Urothelium cell line (cell line): ENCODE measurements at places on chromosomes 1 and 21.

DNA sequence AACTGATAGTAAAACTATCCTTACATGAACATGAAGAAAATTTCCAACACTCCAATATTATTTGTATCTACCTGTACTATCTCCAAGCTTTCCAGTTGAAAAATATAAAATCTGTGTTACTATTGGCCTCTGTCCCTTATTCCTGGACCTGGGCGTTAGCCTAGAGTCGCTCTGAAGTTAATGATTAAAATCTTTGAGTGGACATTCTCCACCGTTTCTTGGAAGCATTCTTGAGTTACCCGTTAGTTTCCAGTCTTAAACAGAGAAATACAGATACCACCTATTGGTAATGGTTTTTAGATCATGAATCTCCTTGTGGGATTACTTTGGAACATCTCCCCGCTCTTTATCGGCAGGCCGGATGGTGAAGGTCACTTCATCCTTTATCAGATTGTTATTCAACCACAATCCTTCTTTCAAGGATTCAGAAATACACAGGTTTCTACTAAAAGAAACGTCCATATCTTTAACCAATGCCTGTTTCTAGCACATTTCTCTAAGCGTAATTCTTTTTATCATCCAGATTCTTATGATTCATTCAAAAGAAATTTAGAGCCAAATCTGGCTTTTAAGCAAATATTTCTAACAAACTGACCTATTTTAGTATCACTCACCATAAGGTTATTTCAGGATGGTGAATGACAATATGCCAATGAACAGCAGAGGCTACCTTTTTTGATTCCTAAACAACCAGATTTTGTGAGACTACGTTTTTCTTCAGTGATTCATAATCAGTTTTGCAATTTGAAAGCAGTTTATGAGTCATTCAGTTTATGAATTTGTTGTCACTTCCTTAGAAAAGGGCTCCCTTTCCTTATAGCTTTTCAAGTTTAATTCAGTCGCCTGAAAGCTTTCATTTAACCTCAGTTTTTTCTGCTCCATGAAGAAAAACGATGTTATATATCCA, 70.2 kb upstream of the ERRFI1 start:
- DNase-seq = no peak

DNA sequence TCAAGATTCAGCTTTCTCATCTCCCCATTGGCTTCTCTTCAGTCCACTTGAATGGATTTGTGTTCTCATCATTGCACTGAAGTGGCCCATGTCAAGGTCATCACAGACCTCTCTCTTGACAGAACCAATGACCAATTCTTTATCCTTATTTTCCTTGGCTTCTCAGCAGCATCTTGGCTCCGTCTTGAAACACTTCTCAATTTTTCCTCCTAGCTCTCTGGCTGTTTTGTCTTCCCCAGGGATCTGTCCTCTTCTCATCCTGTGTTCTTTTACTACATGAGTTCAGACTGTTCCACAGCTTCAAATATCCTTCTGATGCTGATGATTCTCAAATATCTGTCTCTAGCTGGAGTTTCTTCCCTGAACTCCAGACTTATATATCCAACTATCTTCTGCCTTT, 78.6 kb downstream of the COLGALT2 start:
- DNase-seq = no peak

DNA sequence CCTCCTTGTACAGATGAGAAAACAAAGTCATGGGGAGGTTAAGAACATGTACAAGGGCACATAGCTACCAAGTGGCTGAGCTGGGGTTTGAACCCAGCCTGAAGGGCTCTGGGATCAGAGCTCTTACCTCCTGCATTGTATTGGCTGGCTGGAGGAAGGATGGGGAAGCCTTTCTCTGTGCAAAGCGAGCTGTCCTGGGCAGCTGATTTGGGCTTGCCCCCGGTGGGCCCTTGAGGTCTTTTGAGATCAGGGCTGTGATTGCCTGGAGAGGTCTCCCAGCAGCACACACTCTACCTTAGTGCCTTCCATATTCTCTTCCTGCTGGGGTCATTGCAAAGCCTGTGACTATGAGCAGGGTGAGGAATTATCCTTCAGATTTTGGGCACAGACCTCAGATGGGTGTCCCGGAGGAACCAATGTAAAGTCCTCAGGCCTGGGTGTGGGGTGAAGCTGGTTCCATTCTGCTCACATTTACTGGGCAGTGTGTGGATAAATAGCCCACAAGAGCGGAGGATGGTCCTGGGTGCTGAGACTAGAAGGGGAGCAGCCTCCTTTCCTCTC, 53.3 kb upstream of the EPS8L3 start:
- no peak for DNase-seq

- no peak for DNase-seq
Measured at GRCh38 chr1:108149796-108150467, 50.2 kb downstream of the SLC25A24 start.

- DNase-seq = peak; percentile 16
Measured at GRCh38 chr1:228004331-228004855, 2.4 kb upstream of the WNT3A start.

- DNase-seq = no peak
Measured at GRCh38 chr21:16310176-16310575, 580.4 kb downstream of the USP25 start.

DNA sequence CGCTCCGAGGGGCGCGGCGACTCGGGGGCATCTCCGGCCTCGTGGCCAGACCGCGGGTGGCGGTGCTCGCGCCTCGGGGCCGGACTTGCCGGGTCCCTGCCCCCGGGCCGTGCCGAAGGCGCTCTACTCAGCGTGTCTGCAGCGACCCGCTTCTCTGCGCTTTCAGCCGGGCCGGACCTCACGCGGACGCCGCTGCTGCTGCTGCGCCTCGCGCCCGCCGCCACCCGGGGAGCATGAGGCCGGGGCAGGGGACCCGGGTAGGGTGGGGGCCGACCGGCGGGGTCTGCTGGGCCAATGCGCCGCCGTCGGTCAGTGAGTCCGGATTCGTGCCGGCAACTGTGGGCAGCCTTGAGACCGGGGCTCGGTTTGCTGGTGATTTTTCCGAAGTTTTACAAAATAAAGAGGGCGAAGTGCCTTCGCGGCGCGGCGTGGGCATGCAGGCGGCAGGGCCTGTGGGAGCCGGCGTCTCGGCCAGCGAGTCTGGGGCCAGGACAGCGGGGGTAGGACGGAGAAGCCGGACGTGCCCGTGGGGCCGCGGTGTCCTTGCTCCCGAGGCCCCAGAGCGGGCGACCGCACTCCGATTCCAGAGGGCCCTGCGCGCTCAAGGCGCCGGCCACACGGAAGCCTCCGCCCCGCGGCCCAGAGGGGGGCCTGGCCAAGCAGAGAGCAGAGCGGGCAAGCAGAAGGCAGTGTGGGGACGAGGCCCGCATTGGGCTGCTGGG, 749 bp downstream of the FAM163A start:
- DNase-seq = no peak

GRCh38 chr1:224673141-224673540, 57.0 kb downstream of the CNIH3 start:
- DNase-seq = no peak

GRCh38 chr21:33109574-33110339, 39.8 kb downstream of the OLIG1 start:
- DNase-seq = peak; percentile 66

- DNase-seq = no peak
Measured at GRCh38 chr1:9860887-9861286, 37.1 kb upstream of the CLSTN1 start.

GRCh38 chr1:31669786-31670592, 25.3 kb upstream of the PEF1 start:
- DNase-seq = no peak

DNA sequence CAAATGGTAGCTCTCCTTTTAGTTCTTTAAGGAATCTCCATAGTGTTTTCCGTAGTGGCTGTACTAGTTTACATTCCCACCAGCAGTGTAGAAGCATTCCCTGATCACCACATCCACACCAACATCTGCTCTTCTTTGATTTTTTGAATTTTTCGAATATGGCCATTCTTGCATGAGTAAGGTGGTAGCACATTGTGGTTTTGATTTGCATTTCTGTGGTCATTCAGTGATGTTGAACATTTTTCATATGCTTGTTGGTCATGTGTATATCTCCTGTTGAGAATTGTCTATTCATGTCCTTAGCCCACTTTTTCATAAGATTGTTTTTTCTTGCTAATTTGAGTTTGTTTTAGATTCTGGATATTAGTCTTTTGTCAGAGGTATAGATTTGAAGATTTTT, 84.6 kb upstream of the B3GALT2 start:
- no peak for DNase-seq

DNA sequence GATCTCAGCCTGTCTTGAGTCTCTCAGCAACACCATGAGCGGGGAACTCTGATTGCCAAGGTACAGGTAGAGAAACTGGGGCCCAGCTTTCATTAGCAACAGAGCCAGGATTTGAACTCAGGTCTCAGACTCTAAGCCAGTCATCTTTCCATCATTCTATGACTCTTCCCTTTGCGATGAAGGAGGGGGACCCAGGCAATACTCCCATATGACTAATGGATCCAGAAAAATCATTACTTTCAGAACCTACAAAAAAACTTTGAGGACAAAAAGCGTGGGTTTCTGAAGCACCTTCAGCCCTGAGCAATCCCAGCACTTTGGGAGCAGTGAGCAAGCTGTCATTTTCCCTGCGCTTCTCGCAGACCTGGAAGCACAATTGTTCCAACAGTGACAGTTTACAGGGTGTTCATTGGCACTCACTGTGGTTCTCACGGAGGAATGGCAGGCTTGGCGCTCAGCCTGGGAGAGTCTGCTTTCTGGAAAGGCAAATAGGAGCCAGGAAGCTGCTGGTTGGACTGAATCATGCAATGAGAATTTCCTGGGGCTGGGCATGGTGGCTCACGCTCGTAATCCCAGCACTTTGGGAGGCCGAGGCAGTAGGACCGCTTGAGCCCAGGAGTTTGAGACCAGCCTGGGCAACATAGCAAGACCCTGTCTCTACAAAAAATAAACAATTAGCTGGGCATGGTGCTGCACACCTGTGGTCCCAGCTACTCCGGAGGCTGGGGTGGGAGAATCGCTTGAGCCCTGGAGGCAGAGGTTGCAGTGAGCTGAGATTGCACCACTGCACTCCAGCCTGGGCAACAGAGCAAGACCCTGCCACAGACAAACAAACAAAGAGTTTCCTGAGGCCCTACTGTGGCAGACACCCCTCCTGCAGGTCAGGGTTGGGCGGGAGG, 40.1 kb downstream of the SLC2A7 start:
- DNase-seq = peak; percentile 88

DNA sequence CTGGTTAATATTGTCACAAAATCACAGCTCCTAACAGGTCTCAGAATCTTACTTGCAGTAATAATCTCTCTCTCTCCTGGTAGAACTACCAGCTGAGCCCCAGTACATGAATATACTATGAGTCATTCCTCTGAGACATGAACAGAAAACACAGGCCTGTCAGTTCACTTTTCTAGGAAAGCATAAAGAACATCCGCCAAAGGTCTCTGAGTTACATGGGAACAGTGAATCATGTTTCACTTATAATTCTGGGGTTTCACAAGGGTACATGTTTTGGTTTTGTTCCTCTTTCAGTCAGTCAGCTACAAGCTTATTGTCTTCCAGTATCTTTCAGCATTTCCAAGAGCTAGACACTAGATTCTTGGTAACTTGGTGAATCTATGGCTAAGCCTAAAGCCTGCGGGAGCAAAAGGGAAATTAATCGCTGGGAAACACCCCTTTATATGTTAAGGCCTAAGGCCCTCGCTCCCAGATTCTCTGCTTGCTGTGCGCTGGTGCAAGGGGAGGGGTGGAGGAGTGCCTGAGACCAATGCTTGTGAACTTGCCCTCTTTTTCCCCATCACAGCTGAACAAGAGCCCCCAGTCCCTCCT, 31.7 kb downstream of the IFNGR2 start:
- DNase-seq = no peak

- DNase-seq = peak; percentile 35
Measured at GRCh38 chr1:218259800-218260199, 25.3 kb upstream of the RRP15 start.

DNA sequence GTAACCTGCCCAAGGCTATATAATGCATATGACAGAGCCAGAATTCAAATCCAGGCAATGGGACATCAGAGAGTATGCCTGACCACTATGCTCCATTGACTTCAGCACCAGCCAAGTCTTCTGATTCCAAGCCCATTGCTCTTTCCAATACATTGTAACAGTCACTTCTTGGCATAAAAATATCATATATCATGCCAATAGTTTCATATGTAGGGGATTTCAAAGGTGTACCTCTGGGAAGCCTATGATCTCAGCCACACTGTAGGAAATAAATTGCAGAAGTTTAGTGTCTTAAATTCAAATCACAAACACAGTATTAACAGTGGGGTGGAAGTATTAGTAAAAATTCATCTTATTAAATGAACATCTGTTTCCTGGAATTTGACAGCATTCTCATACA, 30.0 kb upstream of the ROR1 start:
- no peak for DNase-seq

- DNase-seq = no peak
Measured at GRCh38 chr1:200245473-200245872, 164.4 kb downstream of the ZNF281 start.

DNA sequence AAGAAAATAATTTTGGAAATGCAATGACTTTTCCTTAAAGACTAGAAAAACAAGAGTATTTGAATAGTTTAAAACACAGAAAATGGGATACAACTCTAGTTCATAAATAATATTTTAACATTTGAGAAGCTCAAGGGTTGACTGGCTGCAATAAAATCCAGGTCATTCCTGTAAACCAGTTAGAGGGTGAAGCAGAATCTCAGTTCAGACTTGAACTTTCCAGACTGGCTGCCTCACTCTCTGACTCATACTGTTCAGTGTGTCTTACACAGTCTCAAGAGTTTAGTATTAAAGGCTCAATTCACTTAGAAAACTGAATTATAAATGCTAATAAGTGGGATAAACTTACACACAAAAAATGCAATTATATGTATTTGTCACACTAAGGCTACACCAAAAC, 89.9 kb downstream of the RAVER2 start:
- DNase-seq = no peak

- no peak for DNase-seq
Measured at GRCh38 chr1:177546346-177546745, 375.6 kb downstream of the BRINP2 start.

- no peak for DNase-seq
Measured at GRCh38 chr1:100462326-100463025, 75.5 kb upstream of the GPR88 start.

DNA sequence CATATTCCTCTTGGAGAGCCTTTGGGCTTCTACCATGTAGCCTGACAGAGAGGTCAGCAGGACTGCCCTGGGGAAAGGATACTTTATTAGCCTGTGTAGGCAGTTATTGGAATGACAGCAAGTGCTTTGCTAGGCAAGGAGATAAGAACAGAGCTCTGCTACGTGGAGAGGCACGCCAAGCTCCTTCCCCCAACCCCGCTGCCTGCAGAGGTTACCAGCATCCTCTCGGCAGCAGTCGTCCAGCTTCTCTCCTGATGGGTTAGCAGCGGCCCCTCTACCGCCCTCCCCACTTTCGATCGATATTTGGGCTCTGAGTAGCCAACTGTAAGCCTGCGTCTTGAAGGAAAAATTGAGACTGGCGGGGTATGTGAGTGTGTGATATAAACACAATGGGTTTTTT, 122.3 kb downstream of the DHRS3 start:
- DNase-seq = no peak
